Glutamatergic neuron (in vitro differentiated cells): ENCODE measurements at places on chromosomes 7 and 10. TPM values are rescaled to one million over a fixed set of nuclear protein-coding genes. Genes with fewer than 3 reads are reported as not detected.
A peak's percentile ranks its signal among the peaks of the same experiment; 100 is the strongest.

DNA sequence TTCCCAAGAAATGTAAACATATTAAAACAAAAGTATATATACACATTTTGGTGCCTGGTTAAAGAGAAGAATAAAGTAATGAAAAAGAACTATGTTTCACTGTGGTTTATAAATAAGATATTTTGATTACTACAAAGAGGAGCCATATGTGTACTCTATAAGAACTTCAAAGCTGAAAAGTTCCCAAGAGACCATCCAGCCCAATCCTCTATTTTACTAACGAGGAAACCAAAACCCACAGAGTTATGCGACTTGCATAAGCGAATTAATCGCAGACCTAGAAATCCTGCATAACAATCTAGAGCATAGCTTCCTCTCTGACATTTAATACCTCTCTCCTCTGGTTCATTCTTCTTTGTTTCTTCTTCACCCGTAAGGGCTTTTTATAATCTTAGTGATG, 937.1 kb downstream of the CNTNAP2 start:
- H3K4me1 ChIP-seq: peaks cover 4% of the 10 kb centered on the region
- no peak overlapping the region for H3K4me3 ChIP-seq
- DNase-seq: no peak
- H3K27ac ChIP-seq: no peak overlapping the region
- no peaks in the 10 kb centered on the region for H3K36me3 ChIP-seq

DNA sequence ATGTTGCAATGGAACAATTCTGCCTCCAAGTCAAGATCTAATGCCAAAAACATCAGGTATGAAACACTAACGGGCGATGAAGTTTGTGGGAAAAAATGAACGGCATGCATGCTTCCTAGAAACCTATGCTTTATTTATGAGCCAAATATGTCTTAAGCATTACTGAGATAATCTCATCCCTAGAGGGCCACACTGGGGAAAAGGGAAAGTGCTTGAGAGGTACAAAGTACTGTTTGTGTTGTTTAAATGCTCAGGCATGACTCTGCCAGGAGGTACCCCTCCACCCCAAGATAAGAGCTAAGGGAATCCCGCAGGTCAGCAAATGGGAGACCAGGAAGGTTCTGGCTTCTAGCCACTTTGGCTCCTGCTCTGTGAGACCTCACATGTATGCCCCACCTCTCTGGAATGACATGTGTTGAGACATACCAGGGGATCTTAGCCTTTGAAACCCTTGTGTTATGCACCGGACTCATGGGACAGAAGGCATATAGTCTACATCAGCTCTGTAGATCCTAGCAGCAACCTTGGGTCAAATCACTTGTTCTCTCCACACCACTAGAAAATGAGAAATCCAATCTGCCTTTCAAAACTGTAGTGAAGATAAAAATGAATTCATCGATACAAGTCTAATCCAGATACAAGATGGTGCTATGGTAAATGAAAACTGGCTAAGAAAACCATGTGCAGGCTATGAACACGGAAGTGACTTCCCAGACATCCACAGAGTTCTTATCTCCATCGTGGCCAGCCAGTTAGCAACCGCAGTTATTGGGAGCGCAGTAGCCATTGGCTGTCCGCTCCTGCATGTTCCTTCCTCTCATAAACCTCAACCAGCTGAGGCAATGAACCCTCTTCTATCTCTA, 61.0 kb downstream of the CREB3L2 start:
- peaks cover 54% of the 10 kb centered on the region for H3K4me1 ChIP-seq
- H3K36me3 ChIP-seq: no peaks in the 10 kb centered on the region
- H3K27ac ChIP-seq: peak overlapping the region; percentile 44
- H3K4me3 ChIP-seq: no peak overlapping the region
- no peaks in the 10 kb centered on the region for H3K27me3 ChIP-seq

GRCh38 chr7:3892686-3893085, 591.6 kb downstream of the SDK1 start:
- peaks cover 36% of the 10 kb centered on the region for H3K4me1 ChIP-seq
- peaks cover 5% of the 10 kb centered on the region for H3K36me3 ChIP-seq
- H3K4me3 ChIP-seq: no peak overlapping the region
- H3K27ac ChIP-seq: no peak overlapping the region
- H3K27me3 ChIP-seq: peaks cover 6% of the 10 kb centered on the region

GRCh38 chr10:132599732-132600131, 62.1 kb downstream of the INPP5A start:
- no peaks in the 10 kb centered on the region for H3K4me1 ChIP-seq
- peaks cover 28% of the 10 kb centered on the region for H3K36me3 ChIP-seq
- H3K27me3 ChIP-seq: peaks cover 6% of the 10 kb centered on the region
- DNase-seq: no peak

GRCh38 chr10:33012306-33012705, 54.3 kb upstream of the ITGB1 start:
- no peak overlapping the region for H3K27ac ChIP-seq
- peaks cover 29% of the 10 kb centered on the region for H3K4me1 ChIP-seq
- H3K36me3 ChIP-seq: peaks cover 5% of the 10 kb centered on the region

DNA sequence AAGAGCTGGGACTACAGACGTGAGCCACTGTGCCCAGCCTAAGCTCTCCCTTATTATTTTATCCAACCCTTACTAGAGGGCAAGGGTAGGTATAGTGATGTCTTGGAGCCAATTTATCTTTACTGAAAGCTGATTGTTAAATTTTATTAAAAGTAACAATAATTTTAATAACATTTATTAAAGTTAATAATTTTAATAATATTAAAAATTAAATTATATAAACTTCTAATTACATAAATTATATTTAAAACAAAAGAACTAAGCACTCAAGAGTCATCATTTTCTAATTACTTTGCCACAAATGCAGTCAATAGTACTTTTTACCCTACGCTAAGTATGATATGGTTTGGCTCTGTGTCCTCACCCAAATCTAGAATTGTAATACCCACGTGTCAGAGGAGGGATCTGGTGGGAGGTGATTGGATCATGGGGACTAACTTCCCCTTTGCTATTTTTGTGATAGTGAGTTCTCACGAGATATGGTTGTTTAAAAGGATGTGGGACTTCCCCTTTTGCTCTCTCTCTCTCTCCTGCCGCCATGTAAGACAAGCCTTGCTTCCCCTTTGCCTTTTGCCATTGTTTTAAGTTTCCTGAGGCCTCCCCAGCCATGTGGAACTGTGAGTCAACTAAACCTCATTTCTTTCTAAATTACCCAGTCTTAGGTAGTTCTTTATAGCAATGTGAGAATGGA, 58.4 kb upstream of the ETV1 start:
- no peaks in the 10 kb centered on the region for H3K36me3 ChIP-seq
- no peak for DNase-seq
- no peak overlapping the region for H3K4me3 ChIP-seq
- no peak overlapping the region for H3K27ac ChIP-seq
- H3K4me1 ChIP-seq: no peaks in the 10 kb centered on the region
- H3K27me3 ChIP-seq: peaks cover 3% of the 10 kb centered on the region

GRCh38 chr10:27742195-27743011, 3.2 kb downstream of the MKX start:
- H3K4me3 ChIP-seq: peak overlapping the region; percentile 86
- H3K4me1 ChIP-seq: peaks cover 14% of the 10 kb centered on the region
- no peaks in the 10 kb centered on the region for H3K36me3 ChIP-seq
- peak overlapping the region; percentile 48 for H3K27ac ChIP-seq
- DNase-seq: peak; percentile 91

- no peak for DNase-seq
- H3K36me3 ChIP-seq: peaks cover 4% of the 10 kb centered on the region
- peaks cover 3% of the 10 kb centered on the region for H3K27me3 ChIP-seq
- H3K4me3 ChIP-seq: no peak overlapping the region
Measured at GRCh38 chr10:132928261-132928660, 14.1 kb downstream of the CFAP46 start.

GRCh38 chr10:3494131-3494837, 290.7 kb downstream of the KLF6 start:
- no peak overlapping the region for H3K27ac ChIP-seq
- H3K27me3 ChIP-seq: peaks cover 1% of the 10 kb centered on the region
- no peak overlapping the region for H3K4me3 ChIP-seq
- H3K36me3 ChIP-seq: peaks cover 5% of the 10 kb centered on the region
- no peak for DNase-seq

DNA sequence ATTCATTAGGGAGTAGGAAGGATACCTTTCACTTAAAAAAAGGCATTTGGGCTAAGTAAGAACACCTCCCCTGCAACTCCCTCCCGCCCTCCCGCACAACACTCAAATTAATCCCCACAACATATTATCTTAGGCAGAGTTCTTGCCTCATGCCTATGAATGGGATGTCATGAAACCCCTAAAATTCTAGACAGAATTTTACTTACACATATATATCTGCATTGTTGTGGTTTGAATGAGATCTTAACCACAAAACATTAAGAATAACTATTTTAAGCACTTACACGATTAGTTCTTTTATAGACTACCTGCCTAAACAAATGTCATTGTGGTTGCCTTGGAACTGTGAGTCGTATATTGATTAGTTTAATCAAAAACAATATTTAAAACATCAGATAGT, 4.5 kb upstream of the ITGB1 start:
- H3K27ac ChIP-seq: no peak overlapping the region
- H3K27me3 ChIP-seq: peaks cover 7% of the 10 kb centered on the region
- H3K4me3 ChIP-seq: no peak overlapping the region
- peaks cover 4% of the 10 kb centered on the region for H3K4me1 ChIP-seq
- no peak for DNase-seq
- no peaks in the 10 kb centered on the region for H3K36me3 ChIP-seq

DNA sequence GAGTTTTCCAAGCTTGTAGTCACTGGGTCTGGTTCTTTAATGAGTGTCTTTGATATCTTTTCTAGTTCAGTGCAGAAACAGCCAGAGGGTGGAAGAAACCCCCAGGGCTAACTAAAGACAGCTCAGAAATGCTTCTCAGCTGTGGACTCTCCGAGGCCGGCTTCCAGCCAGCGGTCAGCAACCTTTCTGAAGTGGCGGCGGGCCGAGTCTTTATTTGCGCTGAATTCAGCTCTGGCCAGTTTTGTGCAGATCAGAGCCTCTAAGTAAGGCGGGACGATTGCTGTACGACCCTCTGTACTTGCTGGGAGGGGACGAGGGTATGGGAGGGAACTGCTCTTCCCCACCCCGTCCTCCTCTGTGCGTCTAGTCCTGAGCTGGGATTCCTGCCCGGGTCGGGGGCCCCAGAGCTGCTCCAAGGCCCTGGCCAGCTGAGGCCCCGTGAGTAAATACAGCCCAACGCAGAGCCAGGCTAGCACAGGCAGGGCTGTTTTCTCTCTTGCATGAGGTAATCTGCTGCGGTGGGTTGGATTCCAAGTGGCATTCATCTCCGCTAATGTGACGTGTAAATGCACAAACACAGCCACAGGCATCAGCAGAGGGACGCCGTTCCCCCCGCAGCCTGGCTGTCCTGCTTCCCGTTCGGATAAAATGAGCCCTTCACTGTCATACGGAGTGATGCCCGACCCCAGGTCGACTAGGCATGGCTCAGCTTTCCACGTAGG, 159.8 kb downstream of the PIP4K2A start:
- peaks cover 5% of the 10 kb centered on the region for H3K4me1 ChIP-seq
- H3K36me3 ChIP-seq: no peaks in the 10 kb centered on the region
- no peak for DNase-seq
- H3K4me3 ChIP-seq: no peak overlapping the region
- no peak overlapping the region for H3K27ac ChIP-seq
- no peaks in the 10 kb centered on the region for H3K27me3 ChIP-seq

DNA sequence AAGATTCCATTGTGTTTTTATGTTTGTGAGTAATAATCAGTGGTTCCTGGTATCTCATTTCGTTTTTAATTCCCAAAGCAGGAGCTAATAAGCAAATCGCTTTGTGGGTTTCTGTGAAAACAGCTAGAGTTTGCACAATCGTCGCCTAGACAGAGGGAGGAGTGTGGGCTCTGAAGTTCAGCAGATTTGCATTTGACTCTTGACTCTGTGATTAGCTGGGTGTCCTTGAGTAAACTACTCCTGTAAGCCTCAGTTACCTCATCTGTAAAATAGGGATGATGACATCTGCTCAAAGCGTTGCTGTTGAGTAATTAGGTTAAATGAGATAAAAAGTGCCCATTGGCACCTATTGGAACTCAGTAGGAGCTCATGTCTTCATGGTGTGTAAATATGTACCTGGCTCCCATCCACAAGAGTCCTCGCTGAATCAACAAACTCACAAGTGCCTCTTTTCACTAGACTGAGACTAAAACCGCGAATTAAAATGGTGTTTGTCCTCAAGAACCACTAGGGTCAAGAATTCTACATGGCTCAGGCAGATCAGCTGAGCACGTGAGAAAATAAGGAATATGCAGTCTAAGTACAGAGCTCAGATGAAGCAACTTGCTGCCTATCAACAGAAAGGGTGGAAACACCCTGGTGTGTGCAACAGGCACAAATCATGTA, 385.8 kb upstream of the C7orf33 start:
- no peaks in the 10 kb centered on the region for H3K36me3 ChIP-seq
- H3K4me1 ChIP-seq: no peaks in the 10 kb centered on the region
- no peak overlapping the region for H3K27ac ChIP-seq
- no peaks in the 10 kb centered on the region for H3K27me3 ChIP-seq

DNA sequence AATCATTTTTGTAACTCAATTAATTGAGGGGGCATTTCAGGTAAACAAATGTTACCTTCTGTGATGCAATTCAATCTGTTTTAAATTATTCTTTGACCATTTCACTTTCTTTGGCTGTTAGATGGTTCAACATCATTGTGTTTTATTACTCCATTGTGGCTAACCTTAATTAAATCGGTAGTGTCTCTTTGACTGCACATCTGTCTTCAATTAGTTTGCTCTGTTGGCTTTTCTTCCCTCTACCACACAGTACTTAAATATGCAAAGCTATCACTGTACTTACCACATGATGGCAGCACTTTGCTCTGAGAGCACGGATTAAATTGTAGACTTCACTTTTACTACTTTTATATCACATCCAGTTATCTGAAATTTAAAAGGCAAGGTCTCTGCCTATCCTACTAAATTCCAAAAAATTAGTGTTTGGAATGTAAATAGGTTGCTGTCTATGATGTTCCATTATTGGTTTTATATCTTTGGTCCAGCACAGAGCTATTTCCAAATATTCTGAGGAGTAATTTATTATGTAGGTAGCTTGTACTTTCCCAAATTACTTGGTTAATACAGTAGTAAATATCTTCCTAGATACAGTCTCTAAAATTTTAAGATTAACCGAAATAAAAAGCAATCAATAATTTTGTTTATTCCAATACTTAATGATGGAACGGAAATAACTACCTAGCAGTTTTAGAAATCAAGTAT, 352.0 kb downstream of the PCLO start:
- no peak for DNase-seq
- H3K27me3 ChIP-seq: no peaks in the 10 kb centered on the region
- H3K27ac ChIP-seq: no peak overlapping the region
- no peaks in the 10 kb centered on the region for H3K4me1 ChIP-seq

GRCh38 chr7:114900127-114900526, 21.8 kb upstream of the MDFIC start:
- H3K4me3 ChIP-seq: no peak overlapping the region
- H3K4me1 ChIP-seq: no peaks in the 10 kb centered on the region
- H3K27ac ChIP-seq: no peak overlapping the region
- DNase-seq: no peak
- H3K36me3 ChIP-seq: no peaks in the 10 kb centered on the region

- no peak overlapping the region for H3K27ac ChIP-seq
- H3K4me1 ChIP-seq: no peaks in the 10 kb centered on the region
- peaks cover 5% of the 10 kb centered on the region for H3K36me3 ChIP-seq
- no peak for DNase-seq
- peaks cover 4% of the 10 kb centered on the region for H3K27me3 ChIP-seq
- no peak overlapping the region for H3K4me3 ChIP-seq
Measured at GRCh38 chr7:24734306-24734705, 23.0 kb downstream of the GSDME start.

- no peak overlapping the region for H3K27ac ChIP-seq
- H3K4me3 ChIP-seq: no peak overlapping the region
- peak; percentile 31 for DNase-seq
Measured at GRCh38 chr10:28432210-28432676, 100.7 kb upstream of the WAC start.

The NODAL gene
- total RNA-seq: not detected

The EGR2 gene
- total RNA-seq: 0.37 TPM

The SPDYE16 gene
- 0.20 TPM for total RNA-seq

The TDRD1 gene
- total RNA-seq: not detected

The DRGX gene
- total RNA-seq: 65.2 TPM

The TRIM74 gene
- 2.9 TPM for total RNA-seq

The ST8SIA6 gene
- not detected for total RNA-seq

The COL26A1 gene
- total RNA-seq: 66.2 TPM

The CPN1 gene
- not detected for total RNA-seq
